ENCODE measurements at places on chromosomes 2 and 18.
A peak's percentile ranks its signal among the peaks of the same experiment; 100 is the strongest.

DNA sequence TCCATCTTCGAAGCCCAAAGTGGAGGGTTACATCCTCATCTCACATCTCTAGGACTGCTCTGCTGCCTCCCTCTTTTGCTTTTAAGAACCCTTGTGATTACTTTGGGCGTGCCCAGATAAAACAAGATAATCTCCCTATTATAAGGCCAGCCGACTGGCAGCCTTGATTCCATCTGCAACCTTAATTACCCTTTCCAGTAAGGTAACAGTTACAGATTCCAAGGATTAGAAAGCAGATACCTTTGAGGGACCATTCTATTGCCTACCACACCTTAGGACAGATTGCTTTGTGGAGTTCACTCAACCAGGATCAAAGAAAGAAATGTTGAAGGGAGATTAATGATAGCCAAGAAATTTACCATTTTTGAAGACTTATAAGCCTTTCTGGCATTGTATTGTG is 250.8 kb upstream of the ACVR2A start:
- no peak for DNase-seq

DNA sequence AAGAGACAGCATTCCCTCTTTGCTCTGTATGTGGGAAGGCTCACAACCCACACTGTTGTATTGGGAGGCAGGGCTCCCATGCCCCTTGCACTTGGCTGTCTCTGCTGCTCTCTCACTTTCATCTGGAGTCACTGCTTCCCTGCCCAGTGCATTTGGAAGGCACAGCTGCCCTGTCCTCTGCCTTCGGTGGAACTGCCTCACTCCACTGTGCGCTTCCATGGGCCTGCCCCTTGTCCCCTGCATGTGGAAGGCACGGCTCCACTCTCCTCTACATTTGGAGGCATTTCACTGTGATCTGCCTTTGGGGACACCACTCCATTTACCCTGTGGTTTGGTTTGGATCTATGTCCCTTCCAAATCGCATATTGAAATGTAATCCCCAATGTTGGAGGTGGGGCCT is 9.1 kb upstream of the PROM2 start:
- DNase-seq, result no peak

DNA sequence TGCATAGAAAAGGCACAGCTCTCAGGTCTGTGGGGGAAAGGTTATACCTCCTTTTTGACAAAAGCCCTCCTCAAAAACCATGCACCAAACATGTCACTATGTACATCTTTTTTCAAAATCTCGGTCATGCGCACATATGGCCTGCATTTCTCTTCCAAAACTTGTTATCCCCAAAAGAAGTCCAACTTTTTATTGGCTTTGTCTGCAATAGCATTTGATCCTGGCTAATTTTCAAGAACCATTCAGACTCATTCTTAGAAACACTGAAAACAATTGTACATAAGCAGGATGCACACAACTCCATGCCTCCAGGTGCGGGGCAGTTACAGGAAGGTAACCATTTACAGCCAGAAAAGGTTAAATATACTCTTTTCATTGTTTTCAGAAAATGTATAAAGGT is 21.9 kb downstream of the SERTAD2 start:
- no peak for DNase-seq

DNA sequence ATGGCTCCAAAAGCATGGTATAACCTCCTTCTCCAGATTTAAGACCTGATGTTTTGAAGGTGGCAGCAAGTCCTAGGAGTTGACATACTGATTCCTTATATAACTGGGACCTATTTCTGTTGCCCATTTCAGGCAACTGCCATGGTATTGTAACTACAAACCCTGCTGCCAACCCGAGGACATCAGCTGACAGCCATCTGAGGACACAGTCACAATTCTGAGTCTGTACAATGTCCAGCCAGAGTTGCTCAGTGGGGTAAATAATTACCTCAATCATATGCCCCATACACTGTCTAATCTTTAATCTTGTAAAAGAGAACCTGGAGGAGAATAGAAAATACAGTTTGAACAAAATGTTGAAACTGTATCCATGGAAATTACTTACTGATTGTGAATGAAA is 8.7 kb upstream of the GAREM2 start:
- DNase-seq, result no peak

DNA sequence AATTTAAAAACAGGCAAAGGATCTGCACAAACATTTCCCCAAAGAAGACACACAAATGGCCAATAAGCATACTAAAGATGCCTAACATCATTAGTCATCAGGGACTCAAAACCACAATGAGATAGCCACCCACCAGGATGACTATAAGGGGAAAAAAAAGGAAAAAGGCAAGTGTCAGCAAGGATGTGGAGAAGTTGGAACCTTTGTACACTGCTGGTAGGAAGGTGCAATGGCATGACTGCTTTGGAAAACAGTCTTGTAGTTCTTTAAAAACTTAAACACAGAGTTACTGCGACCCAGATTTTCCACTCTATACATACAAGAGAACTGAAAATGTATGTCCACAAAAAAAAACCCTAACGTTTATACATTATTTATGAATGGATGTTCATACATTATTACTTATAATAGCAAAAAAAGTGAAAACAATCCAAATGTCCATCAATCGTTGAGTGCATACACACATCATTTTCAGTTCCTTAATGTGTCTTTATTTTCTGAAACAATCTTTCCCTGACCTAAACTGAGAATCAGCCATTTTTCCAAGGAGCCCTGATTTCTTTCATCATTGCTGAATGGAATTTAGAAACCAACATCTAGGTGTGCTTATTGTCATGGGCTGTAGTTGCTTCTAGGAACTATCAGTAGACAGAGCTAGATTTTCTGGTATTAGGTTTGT is 64.7 kb upstream of the TLK1 start:
- peak; percentile 79 for DNase-seq

GRCh38 chr2:53896864-53897263 is 37.1 kb upstream of the GPR75 start:
- peak; percentile 70 for DNase-seq

DNA sequence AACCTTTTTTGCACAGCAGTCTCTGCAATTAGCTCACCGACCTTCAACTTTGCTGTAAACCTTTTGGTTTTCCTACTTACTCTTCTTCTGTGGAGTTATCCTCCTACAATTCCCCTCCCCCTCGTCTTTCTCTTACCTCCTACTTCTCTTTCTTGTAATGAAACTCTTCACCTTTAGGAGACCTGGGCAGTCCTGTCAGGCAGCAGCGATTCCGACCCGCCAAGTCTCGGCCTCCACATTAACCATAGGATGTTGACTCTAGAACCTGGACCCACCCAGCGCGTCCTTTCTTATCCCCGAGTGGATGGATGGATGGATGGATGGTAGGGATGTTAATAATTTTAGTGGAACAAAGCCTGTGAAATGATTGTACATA is 8.3 kb downstream of the TBR1 start:
- DNase-seq, result no peak

DNA sequence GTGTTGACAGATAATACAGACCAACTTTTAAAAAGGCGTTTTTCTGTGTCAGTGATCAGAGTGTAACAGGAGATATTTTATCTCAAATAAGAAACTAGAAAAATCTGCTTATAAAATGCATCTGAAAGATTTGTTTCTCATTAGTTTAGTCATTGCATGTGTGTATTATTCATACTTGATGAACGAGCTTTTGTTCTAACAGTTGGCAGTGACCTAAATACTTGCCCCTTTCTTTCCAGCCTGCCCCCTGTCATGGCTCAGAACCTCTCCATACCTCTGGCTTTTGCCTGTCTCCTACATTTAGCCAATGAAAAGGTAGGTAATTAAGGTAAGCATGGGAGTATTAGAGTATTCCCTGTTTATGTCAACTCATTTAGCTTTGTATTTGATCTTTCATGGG is 33.6 kb downstream of the NCAPH start:
- DNase-seq, result no peak

DNA sequence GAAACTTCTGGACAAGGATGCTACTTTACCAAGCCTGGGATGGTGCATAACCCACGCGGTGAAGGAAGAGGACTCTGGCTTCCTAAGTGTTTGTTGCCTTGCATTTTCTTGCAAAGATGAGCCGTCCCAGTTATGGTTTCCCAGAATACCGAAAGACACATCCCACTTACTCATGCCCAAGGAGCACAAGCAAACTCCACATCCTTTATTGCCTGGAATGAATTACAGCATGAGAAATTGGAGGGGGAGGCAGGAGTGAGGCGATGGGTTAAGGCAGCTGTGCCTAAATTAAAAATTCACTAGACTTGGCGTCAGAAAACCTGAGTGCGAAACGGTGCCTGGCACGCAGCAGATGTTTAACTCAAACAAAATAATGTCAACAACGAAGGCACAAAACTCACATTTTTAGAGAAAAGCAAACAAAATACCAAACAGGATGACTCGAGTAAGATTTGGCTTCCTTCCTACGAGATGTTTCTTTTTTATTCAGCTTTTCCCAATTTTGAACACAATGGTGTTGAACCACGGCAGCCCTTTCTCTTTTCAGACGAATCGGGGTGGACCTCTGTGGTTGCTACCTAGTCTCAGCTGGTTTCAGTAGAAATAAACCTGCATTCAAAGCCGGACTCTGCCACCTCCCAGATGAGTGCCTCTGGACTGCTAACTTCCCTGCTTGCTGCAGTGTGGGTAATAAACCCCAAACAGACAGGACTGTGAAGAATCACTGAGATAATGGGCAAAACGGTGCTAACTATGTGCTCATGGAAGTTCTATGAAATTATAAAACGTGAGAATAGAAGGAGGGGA is 100.3 kb upstream of the NCK2 start:
- peak; percentile 14 for DNase-seq

DNA sequence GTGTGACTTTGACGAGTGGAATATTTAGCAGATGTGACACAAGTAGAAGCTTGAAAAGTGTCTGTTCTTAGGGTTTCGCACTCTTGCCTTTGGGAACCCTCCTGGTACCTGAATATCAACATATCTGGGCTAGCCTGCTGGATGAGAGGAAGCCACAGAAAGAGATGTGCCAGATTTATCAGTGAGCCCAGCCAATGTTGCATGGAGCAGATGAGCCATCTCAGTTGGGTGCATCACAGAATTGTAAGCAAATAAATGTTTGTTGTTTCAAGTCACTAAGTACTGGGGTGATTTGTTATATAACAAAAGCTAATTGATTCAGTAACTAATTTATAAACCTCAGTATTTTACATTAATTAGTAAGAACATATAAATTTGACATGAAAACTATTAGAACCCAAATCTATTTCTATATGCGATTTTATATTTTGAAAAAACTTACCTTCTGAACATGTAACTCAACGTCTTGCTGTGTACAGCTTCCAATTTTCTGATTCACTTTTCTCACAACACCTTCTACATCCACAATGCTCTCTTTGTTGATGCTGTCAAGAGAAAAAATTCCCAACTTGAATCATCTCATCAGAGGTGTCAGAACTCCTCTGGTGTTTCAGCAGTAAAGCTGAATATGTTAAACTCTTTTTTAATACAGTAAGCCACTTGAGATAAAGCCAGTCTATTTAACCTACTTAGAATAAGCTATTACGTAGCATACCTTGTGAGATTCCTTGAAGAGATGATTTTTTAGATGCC is 42.3 kb downstream of the DARS1 start:
- DNase-seq, result no peak

- DNase-seq, result no peak
Measured at GRCh38 chr18:13321923-13322322, 103.4 kb downstream of the LDLRAD4 start.

DNA sequence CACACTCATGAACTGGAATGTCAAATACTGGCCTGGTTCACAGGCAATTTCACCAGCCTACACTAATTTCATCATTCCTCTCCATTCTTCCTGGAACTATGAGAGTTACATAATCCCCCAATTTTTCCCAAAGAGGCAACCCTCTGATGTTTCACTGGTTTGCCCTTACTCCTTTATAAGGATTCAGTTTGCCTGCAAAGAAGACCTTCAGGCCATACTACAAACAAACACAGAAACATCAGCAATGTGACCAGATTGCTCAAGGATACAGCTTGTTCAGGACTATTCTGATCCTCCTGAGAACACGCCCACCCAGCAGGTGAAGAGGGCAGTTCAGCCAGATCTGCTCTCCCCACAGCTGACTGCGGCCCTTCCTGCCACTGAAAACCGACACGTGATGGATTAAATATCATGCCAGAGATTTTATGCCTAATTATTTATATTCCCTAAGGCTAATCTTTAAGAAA is 215.5 kb downstream of the ETAA1 start:
- DNase-seq, result peak; percentile 16

DNA sequence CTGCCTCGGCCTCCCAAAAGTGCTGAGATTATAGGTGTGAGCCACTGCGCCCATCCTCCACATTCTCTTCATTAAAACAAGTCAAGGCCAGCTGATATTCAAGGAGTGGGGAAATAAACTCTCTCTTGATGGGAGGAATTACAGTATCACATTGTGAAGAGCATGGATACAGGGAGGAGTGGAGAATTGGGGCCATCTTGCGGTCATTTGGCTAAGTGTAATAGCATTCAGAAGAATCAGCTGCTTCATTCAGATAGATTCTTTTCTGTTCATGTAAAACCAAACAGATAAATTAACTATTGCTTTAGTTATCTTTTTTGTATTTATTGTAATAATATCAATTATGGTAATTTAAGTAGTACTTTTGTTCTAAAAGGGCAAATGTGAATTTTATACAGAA is 156.3 kb downstream of the UBR3 start:
- DNase-seq, result no peak

DNA sequence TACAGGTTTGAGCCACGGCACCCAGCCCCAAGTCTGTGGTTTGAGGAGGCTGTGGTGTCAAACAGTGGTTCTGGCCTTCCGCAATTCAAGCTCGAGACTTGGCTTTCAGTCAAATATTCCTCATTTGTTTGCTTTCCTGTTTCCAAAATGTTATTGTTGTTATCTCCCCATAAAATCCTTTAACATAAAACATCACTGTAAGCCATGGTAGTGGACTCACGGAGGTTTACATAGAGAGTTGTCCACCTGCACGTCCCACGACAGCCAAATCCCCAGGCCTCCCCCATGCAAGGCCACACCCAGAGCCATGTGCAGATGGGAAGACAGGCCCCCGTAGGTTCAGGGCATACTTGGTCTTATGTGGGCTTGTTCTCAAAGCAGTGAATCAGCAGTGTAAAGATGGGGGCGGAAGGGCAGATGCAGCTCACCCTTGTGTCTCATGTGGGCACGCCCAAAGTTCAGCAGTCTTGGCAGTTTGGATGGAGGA is 18.9 kb upstream of the ST3GAL5 start:
- DNase-seq, result no peak

DNA sequence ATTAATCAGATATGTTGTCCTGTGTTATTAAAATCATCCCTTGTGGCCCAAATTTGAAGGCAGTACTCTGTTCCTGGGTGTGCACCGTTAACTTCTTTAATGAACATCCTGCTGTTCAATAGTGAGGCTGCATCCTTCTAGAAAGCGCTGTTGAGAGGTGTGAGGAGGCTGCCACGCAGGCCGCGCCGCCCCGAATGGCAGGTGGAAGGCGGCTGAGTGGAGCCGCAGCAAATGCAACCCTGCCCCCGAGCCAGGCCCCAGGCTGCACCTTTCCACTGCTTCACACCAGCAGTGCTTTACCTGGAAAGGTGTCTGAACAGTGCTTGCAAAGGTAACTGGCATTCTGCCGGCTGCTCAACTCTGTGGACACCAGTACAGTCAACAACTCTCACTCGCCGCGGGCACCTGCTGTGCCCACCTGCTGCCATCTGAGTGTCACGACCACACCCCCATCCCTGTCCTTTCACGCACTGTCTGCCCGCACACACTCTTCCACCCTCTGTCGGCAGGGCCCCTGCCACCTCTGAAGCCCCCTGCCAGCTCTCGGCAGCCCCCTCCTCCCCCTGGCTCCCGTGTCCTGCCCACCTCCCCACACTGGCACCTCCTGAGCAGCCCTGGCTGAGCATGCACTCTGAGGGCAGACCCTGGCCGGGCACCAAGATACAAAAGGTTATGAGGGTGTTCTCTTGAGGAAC is 70.9 kb downstream of the ODC1 start:
- no peak for DNase-seq

GRCh38 chr2:239789711-239790110 is 235.4 kb downstream of the NDUFA10 start:
- no peak for DNase-seq

Data from myocyte (in vitro differentiated cells).